ENCODE measurements at places on chromosomes 13 and 19.

GRCh38 chr19:47411101-47411500, 8.2 kb downstream of the MEIS3 start:
- no peak for DNase-seq

GRCh38 chr19:14772995-14773394, 5.4 kb downstream of the ADGRE2 start:
- DNase-seq, result no peak

DNA sequence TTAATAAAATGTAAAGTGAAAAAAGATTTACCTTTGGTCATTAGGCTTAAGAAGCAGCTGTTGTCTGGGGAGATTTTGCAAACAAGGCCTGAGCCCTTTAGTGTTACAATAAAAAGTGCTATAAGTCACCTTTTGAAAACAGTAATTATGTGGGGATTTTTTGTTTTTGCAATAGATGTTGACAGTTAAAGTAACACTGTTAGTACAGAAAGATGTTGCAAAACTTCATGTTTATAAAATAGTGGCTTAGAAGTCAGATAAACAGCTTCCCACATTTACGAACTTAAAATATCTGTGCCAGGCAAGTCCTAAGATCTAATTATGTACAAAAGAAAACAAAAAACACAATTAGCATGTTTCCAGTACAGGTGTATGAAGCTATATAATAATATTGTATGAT, 138.0 kb upstream of the IRS2 start:
- DNase-seq, result no peak

DNA sequence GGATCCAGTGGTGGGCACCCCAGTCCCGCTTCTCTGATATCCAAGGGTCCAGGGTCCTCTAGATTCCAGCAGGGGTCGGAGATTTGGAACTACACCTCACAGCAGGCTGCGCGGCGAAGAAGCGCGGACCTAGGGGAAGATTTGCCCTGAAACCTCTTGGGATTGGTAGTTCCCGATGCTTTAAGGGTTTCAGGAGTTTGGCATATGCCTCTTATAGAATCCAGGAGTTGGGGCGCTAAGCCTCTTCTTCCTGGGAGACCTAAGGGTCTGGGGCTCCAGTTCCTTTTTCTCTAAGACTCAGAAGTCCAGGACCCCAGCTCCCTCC, 349 bp downstream of the BCL2L12 start:
- no peak for DNase-seq

- no peak for DNase-seq
Observed at GRCh38 chr13:99269627-99270241, 11.6 kb upstream of the GPR18 start.

GRCh38 chr19:873084-873483, 13.6 kb downstream of the CFD start:
- DNase-seq, result peak; percentile 56

DNA sequence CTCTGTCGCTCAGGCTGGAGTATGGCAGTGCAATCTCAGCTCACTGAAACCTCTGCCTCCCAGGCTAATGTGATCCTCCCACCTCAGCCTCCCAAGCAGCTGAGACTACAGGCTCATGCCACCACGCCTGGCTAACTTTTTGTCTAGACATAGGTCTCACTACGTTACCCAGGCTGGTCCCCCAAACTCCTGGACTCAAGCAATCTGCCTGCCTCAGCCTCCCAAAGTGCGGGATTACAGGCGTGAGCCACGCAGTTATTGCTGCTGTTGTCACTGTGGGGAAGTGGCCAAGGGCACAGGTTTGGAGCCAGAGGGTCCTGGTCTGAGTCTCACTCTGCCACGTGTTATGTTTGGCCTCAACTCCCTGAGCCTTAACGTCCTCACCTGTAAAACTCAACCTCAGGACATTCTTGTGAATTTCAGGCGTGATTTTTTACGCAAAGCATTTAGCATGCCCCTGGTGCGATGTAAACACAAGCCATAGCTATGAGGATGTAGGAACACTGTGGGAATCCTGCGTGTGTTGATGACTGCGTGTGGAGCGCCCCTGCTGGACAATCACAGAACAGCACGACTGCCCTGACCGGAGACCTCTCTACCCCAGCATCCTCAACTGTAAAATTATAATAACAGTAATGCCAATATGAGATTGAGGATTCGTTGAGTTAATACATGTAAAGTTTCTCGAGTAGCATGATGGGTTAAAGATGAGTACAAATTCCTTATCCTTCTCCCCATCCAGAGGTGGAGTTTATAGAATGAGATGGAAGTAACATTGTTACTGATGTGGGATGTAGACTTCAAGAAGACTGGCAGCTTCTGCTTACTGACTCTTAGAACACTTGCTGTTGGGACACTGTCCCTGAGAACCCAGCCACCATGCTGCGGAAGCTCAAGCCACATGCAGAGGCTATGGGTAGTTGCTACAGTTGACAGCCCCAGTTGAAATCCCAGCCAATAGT, 41.8 kb upstream of the PNMA8B start:
- no peak for DNase-seq

- no peak for DNase-seq
Observed at GRCh38 chr19:1522838-1523237, 1.0 kb upstream of the PLK5 start.
